ENCODE measurements at places on chromosomes 3 and 15.
A peak's percentile ranks its signal among the peaks of the same experiment; 100 is the strongest.

- DNase-seq, result peak; percentile 51
Observed at GRCh38 chr15:39976291-39977274, 42.7 kb downstream of the EIF2AK4 start.

DNA sequence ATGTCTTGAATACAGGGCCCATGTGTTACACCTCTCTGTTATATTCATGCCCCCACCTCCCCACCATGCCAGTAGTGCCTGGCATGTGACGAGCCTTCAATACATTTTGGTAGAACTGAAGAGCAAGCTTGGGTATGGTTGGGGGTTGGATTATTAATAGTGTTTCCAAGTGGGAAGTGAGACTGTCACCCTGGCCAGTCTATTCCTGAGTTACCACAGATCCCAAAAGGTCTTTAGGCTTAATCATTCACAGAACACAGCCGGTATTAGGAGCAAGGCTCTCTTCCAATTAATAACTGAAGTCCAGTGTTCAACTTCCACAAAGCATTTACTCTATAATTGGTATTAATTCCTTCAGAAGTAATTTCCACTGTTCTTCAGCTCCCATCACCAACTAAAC is 231.9 kb upstream of the LRTM1 start:
- no peak for DNase-seq

DNA sequence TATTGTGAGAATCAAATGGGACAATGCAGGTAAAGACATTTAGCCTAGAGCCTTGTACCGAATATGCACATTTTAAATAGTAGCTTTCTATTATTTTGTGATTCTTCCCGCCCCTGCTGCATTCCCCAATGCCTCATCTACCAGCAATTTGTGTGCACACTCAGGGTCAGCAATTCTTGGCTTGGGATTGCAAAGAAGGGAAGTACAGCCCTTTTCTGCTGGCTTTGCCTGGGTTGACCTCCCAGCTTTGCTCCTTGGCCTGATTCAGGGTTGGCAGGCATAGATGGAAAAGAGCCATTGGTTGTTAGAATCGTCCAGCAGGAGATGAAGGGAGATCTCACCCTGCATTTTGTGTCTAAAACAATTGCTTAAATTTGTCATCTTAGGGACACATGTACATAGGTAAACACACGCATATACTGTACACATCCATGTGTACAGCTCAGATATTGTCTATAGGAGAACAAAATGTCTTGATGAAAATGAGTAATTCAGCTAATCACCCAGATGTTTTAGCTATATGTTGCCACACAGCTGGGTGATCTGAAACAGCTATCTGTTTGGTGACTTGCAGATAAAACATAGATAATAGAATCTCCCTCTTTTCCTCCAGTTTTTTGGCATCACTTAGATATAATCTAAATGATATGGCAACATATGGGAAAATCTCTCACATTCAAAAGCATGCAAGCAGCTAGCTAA is 340.9 kb upstream of the TBL1XR1 start:
- no peak for DNase-seq

GRCh38 chr3:50572158-50572557 is 2.8 kb downstream of the HEMK1 start:
- DNase-seq, result peak; percentile 66

DNA sequence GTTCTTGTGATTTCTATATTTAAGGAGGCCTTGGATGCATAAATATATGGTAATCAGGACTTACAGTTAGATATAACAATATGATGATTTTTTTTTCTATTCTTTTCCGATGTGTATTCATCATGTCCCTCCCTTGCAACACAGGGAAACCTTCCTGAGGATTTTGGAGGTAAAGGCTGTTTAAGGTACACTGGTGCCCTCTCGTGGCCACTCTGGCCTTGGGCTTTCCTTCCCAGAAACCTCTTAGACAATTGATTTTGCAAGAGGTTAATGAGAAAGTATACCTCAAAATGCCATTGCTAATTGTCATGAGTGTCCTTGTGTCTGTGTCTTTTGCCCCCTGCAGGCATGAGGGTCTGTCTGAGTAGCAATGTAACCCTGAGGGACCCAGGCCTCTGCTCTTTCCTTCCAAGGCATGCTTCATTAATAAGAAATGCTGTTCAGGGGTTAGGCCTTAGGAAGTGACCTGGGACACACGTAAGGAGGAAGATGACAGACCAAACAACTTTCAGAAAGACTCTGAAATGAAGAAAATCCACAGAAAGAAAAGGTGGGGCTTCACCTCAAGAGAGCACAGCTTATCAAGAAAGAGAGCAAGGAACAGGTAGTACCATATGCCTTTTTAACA is 70.3 kb upstream of the PPP2R3A start:
- peak; percentile 52 for DNase-seq

- no peak for DNase-seq
Observed at GRCh38 chr3:192848371-192849233, 69.1 kb downstream of the MB21D2 start.

DNA sequence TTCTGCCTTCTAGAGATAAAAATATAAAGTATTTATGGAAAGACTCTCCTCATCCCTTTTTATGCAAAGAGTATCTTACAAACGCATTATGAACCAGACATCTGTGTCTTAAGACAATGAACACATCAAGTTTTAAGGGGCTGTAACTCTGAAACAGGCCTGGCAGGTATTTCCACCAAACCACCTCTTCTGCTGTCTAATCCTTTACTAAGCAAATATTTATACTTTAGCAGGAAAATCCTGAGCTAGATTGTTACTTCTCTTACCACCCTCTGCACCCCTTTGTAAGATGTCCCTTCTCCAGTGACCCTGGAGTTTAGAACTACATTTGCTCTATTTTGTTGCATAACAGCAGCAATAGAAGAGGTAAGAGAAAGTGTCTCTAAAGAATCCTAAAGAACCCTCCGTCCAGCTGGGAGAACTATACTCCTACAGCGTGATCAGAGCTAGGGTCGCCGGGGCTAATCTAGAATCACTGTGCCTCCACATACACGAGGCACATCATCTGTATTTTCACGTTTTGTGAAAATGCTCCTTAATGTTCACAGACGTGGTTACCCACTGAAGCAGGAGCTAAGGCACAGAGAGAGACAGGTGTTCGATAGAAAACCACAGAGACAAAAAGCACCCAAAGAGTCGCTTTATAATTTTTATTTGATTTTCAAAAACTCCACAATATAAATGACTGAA is 129.6 kb downstream of the FOXP1 start:
- no peak for DNase-seq

DNA sequence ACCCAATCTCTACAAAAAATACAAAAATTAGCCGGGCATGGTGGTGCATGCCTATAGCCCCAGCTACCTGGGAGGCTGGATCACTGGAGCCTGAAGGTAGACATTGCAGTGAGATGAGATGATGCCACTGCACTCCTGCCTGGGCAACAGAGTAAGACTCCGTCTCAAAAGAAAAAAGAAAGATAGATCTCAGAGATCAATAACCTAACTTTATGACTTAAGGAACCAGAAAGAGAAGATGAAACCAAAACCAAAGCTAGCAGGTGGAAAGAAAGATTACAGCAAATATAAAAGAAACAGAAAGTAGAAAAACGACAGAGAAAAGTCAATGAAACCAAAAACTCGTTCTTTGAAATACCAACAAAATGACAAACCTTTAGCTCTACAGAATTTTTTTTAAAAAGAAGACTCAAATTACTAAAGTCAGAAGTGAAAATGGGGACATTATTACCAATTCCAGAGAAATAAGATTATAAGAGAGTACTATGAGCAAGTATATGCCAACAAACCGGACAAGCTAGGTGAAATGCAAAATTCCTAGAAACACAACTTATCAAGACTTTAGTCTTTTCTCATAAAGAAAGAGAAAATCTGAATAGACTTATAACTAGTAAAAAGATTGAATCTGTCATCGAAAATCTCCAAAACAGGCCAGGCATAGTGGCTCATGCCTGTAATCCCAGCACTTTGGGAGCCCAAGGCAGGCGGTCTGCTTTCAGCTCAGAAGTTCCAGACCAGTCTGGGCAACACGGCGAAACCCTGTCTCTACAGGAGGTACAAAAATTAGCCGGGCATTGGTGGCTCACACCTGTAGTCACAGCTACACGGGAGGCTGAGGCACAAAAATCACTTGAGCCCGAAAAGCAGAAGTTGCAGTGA is 35.0 kb downstream of the ACAP2 start:
- DNase-seq, result no peak

GRCh38 chr3:197793247-197793646 is 2.2 kb downstream of the LRCH3 start:
- DNase-seq, result peak; percentile 31

- DNase-seq, result no peak
Observed at GRCh38 chr3:141380279-141380678, 12.0 kb downstream of the ZBTB38 start.

GRCh38 chr3:52774901-52775864 is 2.2 kb upstream of the ITIH1 start:
- no peak for DNase-seq

GRCh38 chr3:150411546-150411945 is 3.4 kb downstream of the TSC22D2 start:
- no peak for DNase-seq

- DNase-seq, result no peak
Observed at GRCh38 chr3:13144163-13145023, 71.2 kb upstream of the IQSEC1 start.

GRCh38 chr3:54831112-54831511 is 96.7 kb downstream of the LRTM1 start:
- DNase-seq, result no peak

- DNase-seq, result no peak
Observed at GRCh38 chr3:120931593-120931992, 23.6 kb downstream of the STXBP5L start.

DNA sequence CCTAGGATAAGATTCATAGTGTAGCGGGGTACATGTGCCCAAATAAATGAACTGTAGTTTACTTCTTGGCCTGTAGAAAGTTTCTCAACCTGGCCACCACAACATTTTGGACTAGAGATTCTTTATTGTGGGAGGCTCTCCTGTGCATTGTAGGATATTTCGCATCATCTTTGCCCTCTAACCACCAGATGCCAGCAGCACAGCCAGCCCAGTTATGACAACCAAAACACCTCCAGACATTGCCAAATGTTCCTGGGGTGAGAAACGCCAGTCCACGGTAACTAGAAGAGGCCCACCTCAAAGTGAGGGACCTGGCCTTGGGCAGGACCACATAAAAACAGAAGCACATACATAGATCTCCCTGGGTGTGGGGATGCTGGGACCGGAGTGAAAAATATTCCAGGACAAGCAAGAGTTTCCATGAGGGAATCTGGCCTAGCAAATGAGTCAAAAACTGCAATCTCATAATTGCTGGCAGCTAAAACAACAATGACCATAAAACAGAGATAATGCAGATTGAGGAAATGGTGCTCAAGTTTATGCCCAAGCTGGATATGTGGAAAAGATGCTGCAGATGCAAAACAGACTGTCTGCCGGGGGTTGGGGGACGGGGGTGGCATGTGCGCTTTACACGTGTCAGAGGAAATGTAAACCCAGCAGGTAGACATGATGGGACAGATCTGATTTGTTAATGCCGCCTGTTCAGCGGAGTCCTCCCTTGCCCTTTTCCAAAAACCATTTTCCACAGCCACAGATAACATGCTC is 39.7 kb downstream of the ARHGEF3 start:
- no peak for DNase-seq

DNA sequence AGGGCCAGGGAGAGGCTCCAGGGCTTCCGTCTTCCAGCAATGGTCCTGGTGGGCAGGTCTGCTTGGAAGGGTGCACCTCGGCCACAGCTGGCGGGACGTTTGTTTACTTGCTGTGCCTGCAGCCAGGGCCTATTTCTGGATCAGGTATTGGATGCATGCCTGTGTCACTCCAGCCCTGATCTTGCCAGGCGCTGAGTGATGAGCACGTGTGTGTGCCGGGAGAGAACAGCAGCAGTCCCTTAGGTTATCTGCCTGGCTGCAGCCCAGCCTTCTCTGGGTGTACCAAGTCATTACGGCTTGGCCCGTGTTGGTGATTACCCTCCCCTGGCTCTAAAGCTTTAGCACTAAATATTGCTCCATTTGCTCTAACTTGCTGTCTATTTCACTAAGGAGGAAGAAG is 14.9 kb downstream of the CCDC32 start:
- DNase-seq, result no peak

- no peak for DNase-seq
Observed at GRCh38 chr3:138640537-138640936, 32.0 kb downstream of the FAIM start.

- no peak for DNase-seq
Observed at GRCh38 chr3:61569856-61570580, 8.6 kb downstream of the PTPRG start.

DNA sequence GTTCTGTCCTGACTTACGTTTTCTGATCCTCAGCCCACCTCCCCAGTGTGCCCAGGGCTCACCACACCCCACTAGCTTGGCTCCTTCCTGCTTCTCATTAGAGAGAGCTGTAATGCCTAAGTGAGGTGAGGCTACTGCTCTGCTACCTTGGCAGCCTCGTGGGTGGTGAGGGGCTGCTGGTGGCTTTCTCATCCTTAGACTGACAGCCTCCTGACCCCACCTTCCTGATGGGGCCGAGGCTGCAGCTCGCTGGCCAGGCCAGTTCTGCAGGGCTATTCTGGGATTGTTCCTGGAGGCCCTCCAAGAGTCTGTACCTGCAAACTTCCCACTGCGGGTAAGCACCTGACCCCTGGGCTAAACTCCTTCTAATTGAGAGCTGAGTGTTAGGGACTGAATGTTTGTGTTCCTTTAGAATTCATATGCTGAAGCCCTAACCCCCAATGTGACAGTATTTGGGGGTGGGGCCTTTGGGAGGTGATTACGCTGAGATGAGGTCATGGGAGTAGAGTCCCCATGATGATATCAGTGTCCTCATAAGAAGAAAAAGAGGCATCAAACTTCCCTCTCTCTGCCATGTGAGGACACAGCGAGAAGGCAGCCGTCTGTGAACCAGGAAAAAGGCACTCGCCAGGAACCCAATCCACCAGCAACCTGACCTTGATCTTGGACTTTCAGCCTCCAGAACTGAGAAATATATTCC is 38.1 kb upstream of the IQSEC1 start:
- DNase-seq, result no peak

- DNase-seq, result no peak
Observed at GRCh38 chr15:71323584-71323983, 208.3 kb downstream of the THSD4 start.

Data from HTR-8/SVneo (cell line).